ENCODE measurements at places on chromosomes 6 and 20.

- no peak for DNase-seq
These were observed 120.2 kb downstream of the AKAP7 start for GRCh38 chr6:131255434-131255833.

GRCh38 chr20:57676589-57677583, 32.9 kb downstream of the PMEPA1 start:
- DNase-seq: no peak

DNA sequence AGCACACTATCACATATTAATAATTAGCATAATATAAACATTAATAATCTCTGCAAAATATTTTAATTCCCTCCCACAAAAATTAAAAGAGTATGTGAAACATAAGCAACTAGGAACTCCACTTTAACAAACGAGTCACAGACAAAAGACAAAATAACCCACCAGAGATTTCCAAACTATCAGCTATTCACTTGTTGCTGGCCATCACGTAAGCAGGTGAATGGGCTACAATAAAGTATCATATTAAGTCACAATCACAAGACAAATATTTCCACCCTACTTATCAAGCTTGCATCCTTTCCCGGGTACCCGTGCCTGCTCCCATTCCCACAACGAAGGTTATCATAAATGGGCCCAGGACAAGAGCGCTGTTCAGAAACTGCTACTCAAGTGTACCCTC, 2.5 kb downstream of the HDAC2 start:
- DNase-seq: no peak

GRCh38 chr20:112396-112795, 24.9 kb downstream of the DEFB125 start:
- DNase-seq: no peak

DNA sequence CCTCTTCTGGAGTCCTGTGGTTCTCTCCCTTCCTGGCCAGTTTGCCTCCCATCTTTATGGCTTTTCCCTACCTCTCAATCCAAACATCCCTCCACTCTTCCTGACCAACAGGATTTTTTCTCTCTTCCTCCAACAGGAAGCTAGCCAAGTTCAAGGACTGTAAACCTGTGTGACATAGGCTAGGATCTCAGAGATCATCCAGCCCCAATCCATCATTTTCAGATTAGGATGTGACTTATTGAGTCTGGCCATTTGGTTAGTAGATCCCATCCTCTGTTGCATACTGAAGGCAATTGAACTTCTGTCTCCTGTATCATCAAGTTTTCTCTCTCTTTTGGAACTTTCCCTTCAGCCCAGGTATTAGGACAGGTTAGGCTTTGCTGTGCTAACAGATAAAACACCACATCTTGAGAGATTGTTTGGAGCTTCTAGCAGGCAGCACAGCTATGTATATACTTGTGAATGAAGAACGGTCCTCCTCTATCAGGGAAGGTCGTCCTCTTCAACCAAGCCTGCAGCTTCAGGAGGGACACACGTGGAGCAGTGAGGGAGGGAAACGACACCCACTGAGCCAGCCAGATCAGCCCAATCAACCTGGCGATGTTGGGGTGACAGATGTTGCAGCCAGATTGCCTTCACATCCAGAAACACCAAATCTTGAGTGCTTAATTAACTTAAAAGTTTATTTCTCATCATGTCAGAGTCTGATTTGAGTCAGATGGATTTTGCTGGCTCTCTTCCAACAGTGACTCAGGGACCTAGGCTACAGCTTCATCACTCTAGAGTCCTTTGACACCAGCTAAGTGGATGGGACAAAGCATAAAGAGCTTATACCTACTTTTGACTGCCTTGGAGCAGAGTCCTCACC, 106.8 kb downstream of the GJA10 start:
- DNase-seq: no peak

GRCh38 chr6:87944541-87944954, 103.1 kb upstream of the SPACA1 start:
- no peak for DNase-seq

DNA sequence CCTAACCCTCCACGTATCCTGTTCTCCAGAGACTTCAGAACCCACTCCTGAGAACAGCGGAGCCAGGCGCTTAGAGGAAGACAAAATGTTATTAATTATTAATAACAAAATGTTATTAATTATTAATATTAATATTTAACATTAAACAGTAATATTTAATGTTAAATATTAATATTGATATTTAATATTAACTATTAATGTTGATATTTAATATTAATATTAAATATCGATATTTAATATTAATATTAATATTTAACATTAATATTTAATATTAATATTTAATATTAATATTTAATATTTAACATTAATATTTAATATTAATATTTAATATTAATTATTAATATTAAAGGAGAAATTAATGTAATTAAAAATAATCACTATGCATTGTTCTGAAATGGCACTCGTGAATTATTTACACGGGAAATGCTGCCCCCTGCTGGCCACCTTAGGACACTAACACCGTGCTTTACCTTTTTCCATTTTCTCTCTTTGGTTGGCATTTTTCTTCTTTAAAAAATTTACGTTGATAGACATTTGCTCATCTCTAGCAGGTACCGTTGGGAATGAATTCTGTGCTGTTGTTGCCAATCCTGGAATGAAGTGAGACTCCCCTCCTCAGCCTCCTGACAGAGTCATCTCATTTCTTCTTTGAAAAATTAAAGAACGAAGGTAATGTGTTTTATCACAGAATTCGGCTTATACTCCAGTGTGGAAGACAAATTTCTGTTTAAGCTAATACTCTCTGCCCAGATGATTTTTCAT, 7.5 kb upstream of the GGTLC1 start:
- peak; percentile 65 for DNase-seq

DNA sequence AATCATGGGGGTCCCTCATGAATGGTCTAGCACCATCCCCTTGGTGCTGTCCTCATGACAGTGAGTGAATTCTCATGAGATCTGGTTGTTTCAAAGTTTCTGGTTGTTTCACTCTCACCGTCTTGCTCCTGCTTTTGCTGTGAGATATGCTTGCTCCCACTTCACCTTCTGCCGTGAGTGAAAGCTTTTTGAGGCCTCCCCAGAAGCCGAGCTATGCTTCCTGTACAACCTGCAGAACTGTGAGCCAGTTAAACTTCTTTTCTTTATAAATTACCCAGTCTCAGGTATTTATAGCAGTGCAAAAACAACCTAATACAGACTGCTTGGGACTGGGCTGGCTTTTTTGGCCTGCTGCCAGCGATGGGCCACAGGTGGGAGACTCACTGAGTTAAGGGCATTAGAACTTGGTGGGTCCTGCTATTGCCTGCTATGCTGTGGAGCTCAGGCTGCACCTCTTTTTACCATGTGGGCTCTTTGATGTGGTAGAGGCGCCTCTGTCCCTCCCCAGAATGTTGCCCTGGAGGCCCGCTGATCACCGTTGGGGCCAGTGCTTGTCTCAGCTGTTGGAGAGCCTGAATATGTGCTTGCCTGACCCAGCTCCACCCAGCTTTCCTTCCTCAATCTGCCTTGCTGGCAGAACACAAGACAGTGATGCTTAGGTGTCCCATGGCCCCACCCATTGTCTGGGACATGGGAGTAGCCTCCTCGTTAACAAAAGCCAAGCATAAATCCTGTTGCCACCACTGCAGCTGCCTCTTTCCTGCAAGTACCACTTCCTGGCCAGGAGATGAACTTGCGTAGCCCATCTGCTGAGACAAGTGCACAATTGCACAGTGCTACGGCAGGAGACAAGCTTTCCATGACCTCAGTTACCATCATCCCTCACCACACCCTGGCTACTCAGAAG, 47.1 kb downstream of the IGF2R start:
- no peak for DNase-seq

- no peak for DNase-seq
These were observed 110.3 kb downstream of the CARMIL1 start for GRCh38 chr6:25389471-25389870.

GRCh38 chr20:17825960-17826843, 126.4 kb downstream of the BANF2 start:
- no peak for DNase-seq

DNA sequence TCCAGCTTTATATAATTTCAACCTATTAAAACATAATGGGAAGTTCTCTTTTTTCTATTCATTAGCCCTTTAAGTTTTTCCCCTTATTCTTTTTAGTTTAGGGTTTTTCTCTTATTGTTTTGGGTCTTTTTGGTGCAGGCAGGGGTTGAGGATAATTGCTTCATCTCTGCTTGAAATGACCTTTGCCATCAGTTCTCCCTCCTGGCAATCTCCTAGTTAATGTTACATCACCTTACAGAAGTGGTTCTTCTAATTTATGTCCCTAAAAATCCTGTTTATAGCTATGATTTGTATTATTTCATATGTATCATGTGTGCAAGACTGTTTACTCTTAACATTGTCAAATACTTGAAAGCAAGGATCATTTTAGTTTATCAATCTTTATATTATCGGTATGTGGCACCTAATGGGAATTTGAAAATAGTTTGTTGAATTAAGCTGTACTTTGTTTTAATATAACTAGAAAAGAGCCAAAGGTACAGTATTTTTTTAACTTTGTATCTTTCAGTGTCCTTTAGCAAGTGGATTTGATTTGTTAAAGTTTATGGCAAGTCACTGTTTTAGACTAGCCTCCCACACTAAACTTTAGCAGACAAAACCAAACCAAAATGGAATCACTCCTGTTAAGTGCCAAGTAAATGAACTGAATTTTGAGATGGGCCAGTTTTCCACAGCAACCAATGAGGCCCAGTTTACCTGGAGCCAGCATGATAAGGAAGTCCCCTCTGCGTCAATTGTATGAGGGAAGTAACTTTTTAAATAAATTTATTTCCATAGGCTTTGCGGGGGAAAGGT, 26.6 kb upstream of the RUNX2 start:
- no peak for DNase-seq

DNA sequence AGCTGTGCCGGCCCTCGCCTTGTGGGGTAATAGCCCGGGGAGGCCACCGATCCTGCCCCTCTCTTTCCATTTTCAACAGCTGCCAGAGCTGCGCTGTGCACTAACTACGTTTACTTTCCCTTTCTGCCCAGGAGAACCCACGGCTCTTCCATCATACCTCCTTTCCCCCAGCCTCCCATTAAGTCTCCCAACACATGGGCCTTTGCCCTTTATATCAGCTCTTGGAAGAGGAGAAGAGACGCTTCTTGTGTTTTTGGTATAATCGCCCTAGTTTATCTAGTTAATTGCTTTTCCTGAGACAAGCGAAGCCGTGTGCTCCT, 637 bp downstream of the UBR2 start:
- DNase-seq: no peak

DNA sequence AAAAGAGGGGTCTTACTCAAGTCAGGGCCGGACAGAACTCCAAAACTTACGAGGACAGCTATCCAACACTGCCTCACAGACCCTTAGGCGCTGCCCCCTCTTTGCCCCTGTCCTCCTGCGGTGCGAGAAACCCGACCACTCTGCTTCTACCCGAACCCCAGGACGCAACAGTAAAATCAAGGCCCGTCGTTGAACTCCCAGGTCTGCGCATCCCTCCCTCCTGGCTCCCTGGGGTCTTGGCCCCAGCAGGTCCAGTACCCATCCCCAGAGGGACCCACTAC, 6.4 kb downstream of the OLIG3 start:
- no peak for DNase-seq

DNA sequence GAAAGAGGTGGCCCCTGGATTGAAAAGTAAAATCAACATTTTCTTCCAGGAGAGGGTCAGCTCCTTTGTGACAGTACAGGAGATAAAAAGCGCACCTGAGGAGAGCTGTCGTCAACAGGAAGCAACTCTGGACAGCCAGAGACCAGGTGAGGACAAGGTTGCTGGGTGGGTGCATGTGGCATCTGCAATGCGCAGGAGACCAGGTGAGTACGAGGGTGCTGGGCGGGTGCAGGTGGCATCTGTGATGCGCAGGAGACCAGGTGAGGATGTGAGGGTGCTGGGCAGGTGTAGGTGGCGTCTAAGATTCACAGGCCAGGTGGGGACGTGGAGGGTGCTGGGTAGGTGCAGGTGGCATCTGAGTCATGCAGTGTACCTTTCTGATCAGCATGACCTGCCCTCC, 38.4 kb downstream of the WDR27 start:
- no peak for DNase-seq

DNA sequence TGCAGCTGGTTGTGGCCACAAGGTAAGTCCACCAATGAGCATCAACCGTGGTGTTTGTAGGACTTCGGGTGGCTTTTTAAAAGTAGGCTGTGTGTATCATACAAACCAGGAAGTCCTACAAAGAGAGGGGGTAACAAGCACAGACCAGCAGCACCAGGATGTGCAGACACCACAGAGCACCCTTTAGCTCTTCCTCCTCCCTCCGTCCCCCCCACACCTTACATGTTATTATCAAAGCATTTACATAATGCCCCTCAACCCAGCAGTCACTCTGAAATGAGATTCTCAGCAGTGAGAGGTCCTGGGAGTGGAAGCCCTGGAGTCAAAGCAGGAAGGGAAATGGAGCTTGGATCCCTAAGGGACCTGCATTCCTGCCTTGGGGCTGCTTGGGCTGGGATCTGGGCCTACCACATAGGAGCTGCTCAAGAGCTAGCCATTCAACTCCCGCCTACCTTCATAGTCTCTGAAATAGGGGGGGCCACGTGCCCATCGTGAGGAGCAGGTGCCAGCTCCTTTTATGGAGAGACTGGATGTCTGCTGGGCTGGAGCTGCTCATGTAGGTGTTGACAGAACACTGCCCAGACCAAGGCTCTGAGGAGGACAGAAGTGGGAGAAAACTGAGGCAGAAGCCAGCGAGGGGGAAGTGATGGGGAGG, 90.6 kb downstream of the PSMB1 start:
- no peak for DNase-seq

- no peak for DNase-seq
These were observed 114.1 kb upstream of the SGK1 start for GRCh38 chr6:134432036-134432435.

GRCh38 chr20:8909596-8909995, 159.3 kb upstream of the PLCB4 start:
- no peak for DNase-seq

GRCh38 chr6:135006386-135006914, 48.2 kb downstream of the HBS1L start:
- DNase-seq: no peak

DNA sequence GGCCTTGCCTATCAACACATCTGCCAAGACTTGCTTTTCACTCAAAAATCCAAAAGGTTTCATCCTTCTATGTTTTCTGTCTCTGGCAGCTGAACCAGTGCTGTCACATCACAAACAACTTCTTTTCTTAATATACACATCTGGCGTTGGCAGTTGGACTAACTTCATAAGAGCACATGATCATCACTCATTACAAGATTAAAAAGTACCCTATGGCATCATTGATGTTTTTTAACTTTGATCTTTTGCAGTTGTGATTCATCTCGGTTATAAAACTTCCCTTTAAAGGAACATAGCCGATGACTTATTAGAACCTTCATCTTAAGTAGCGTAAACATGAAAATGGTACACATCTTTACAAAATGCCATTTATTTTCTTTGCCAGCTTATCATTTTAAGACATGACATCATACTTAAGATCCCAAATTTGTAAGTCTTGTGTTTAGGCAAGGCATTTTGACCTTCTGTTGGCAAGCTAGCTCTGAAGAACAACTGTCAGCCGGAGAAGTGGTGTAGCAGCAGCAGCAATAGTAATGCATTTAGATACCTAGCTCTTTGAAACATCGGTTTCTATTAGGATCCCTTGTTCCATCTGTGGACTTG, 64.2 kb upstream of the SUPT3H start:
- no peak for DNase-seq

GRCh38 chr6:163943607-163944385, 529.3 kb downstream of the QKI start:
- DNase-seq: no peak

All from stimulated activated CD4-positive, alpha-beta T cell treated with anti-CD3 and anti-CD28 coated beads, Interleukin-4, amount 100 ng/mL, for 4 hours (primary cell).